ENCODE measurements at places on chromosomes 2 and 18.

- no peak for DNase-seq
These were observed 12.1 kb upstream of the COPS8 start for GRCh38 chr2:237073552-237073951.

GRCh38 chr2:64750001-64750816 lies 96.5 kb upstream of the SERTAD2 start:
- DNase-seq, result peak; percentile 31

DNA sequence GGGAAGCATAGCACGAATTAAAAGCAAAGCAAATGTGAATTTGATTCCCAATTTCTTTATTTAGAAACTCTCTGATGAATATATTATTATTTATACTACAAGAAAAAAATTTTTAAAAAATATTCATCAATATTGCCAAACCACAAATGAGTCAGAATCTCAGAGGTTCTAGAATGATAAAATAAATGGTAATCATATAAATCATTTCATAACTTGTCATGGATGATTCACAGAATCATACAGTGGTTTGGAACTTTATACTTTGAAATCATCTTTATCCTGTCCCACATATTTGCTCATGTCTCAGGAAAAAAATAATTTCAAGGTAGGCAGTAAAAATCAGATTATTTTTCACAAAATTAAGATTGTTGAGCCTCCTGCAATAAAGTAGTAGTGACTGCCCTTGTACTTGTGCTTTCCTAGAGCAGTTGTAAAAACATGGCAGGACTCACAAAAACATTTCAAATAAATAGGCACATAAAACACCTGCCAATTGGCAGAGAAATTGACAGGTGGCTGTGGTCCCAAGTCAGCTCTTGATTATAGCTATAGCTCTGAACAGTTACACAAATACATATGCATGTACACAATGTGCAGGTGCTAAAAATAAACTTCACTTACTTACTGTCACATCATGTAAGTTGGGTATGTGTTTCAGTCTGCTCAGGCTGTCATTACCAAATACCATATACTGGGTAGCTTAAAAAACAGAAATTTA lies 273.9 kb upstream of the SESTD1 start:
- DNase-seq, result no peak

DNA sequence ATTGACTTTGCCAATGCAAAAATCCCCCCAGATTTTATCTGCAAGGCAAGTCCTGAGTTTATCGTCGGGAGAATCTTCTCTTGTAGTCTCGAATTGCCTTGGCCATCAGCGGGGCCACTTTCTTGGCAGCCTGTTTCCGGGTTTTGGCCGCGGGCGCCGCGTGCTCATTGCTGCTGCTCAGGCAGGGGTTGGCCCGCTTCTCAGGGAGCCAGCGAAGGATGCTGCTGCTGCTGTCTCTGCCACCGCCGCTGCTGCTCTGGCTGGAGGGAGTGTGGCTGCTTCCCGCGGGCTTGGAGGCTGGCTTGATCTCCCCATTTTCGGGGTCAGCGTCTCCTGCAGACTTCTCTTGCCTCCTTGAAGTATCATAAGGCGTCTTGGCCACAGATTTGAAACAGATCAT lies 2.5 kb downstream of the ELOA2 start:
- DNase-seq, result no peak

DNA sequence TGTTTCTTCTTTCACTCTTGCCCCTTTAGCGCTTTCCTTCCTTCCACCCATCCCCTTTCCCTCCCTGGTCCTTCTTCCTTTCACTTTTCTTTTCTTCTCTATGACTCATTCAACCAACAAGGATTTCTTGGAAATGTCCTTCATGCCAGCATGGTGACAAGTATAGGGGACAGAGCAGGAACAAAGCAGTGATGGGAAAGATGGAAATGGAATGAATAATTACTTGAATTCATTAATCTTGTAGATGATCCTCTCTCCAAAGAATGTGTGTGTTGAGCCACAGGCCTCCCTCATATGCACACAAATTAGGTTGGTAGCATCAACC lies 1.5 kb downstream of the VAMP5 start:
- DNase-seq, result no peak

GRCh38 chr2:189553504-189554088 lies 27.0 kb downstream of the SLC40A1 start:
- no peak for DNase-seq

- DNase-seq, result peak; percentile 11
These were observed 681 bp upstream of the ROCK2 start for GRCh38 chr2:11344956-11345677.

GRCh38 chr2:158658396-158658795 lies 136.7 kb upstream of the DAPL1 start:
- DNase-seq, result no peak

DNA sequence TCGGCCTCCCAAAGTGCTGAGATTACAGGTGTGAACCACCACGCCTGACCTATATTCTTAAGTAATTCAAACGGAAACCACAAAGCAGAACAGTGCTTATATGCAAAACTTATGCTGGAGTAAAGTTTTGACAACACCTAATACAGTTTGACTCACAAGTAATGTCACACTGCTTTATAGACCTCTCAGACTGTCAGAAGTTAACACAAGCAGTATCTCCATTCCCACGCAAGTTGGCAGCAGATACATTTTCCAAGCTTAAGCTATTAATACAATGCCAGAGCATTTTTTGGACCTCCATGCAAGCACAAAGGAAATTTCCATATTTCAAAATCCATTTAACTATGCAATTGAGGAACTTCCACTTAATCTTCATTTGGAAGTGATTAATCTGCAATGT lies 21.0 kb upstream of the SANBR start:
- DNase-seq, result no peak

Measured in T-helper 9 cell (primary cell).